ENCODE measurements at places on chromosomes 5 and 9. TPM values are rescaled to one million over a fixed set of nuclear protein-coding genes. Genes with fewer than 3 reads are reported as not detected.

DNA sequence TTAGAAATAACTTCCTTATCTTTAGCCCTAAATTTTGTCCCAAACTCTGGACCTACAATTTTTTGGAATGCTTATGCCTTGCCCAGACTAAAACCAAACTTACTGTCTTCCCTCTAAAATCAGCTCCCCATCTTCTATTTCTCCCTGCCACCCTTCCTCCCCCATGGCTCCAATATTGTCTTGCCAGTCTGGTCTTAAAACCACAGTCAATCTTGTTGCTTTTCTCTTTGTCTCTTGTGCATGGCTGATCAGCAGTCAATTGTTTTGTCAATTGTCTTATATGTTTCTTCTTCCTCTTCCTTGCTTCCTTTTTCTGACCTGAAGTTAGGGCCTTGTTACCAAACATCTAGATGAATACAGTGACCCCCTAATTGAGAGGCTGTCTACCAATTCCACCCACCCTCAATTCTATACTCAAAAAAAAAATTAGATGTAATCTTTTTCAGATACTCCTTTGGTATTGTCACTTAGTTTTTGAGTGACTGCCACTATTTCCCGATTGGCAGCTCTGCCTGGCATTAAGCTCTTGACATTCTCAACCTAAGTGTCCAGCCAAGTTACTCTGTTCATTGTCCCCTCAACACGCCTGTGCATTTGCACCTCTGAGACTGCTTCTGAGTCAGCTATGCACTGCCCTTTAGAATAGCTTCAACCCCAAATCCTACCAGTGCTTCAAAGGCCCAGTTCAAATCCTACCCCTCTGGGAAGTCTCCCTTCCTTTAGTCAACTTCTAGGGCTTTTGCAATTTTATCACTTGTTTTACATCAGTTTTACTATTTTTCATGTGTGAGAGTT lies 2.5 kb downstream of the PDCD1LG2 start:
- no peak for DNase-seq
- H3K4me3 ChIP-seq, result no peak overlapping the region
- no peaks in the 10 kb centered on the region for H3K36me3 ChIP-seq
- H3K27me3 ChIP-seq, result no peaks in the 10 kb centered on the region
- peaks cover 5% of the 10 kb centered on the region for H3K4me1 ChIP-seq

The SHISAL2B gene
- total RNA-seq, result not detected

GRCh38 chr5:172871982-172872381 lies 37.9 kb downstream of the ERGIC1 start:
- H3K27ac ChIP-seq, result peak overlapping the region; percentile 77
- peaks cover 1% of the 10 kb centered on the region for H3K36me3 ChIP-seq
- no peak for DNase-seq
- H3K4me1 ChIP-seq, result no peaks in the 10 kb centered on the region

- peaks cover 4% of the 10 kb centered on the region for H3K4me1 ChIP-seq
- H3K4me3 ChIP-seq, result no peak overlapping the region
- no peak for DNase-seq
- H3K27ac ChIP-seq, result peak overlapping the region; percentile 62
- H3K27me3 ChIP-seq, result no peaks in the 10 kb centered on the region
These were observed 96.6 kb downstream of the GALNT10 start for GRCh38 chr5:154287136-154287535.

The NR6A1 gene
- 1.6 TPM for total RNA-seq

DNA sequence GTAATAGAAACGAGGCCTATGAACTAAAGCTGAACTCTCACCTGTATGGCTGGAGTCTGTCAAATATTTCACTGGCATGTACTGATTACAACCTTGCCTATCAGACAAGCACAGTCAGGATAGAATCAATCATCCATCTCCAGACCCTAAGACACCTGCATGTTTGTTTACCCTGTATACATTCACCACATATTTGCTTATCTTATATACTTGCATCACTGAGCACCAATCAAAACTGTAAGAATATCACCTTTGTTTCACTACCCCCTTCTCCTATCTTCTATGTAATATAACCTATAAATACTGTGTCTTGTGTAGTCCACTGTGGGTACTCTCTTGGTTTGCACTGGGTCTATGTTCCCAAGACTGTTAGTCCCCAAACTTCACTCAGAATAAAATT lies 1085.7 kb downstream of the TAF11L14 start:
- H3K4me1 ChIP-seq, result no peaks in the 10 kb centered on the region
- no peak overlapping the region for H3K4me3 ChIP-seq
- no peaks in the 10 kb centered on the region for H3K27me3 ChIP-seq
- H3K27ac ChIP-seq, result no peak overlapping the region
- H3K36me3 ChIP-seq, result no peaks in the 10 kb centered on the region

The TMEM171 gene
- not detected for total RNA-seq

GRCh38 chr9:77954666-77955015 lies 77.0 kb downstream of the GNAQ start:
- H3K27me3 ChIP-seq, result no peaks in the 10 kb centered on the region
- peak overlapping the region; percentile 51 for H3K27ac ChIP-seq
- H3K4me3 ChIP-seq, result no peak overlapping the region
- H3K4me1 ChIP-seq, result peaks cover 14% of the 10 kb centered on the region

DNA sequence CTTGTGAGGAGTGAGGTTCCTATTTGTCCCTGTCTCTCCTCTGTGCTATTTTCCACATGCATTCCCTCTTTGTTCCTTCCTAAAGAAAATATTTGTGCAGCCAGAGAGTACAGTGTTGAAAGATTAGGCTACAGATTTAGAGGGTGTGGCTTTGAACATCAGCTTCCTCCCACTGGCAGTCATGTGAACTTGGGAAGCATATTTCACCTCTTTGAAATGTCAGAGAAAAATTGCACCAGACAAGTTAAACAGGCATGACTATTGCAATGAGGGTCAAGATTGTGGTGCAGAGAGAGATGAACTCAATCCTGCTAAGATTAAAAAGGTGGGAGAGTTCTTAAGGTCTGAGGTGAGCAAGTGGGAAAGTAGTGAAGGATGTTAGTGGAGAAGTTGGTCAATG lies 641.0 kb downstream of the DNAH5 start:
- DNase-seq, result no peak
- no peaks in the 10 kb centered on the region for H3K36me3 ChIP-seq
- H3K4me3 ChIP-seq, result no peak overlapping the region
- no peaks in the 10 kb centered on the region for H3K27me3 ChIP-seq
- no peak overlapping the region for H3K27ac ChIP-seq
- H3K4me1 ChIP-seq, result no peaks in the 10 kb centered on the region

- H3K27ac ChIP-seq, result no peak overlapping the region
- no peaks in the 10 kb centered on the region for H3K4me1 ChIP-seq
- no peaks in the 10 kb centered on the region for H3K27me3 ChIP-seq
- no peak overlapping the region for H3K4me3 ChIP-seq
These were observed 619.0 kb downstream of the CDH18 start for GRCh38 chr5:19369048-19369447.

The SPRY4 gene
- total RNA-seq, result 49.8 TPM

DNA sequence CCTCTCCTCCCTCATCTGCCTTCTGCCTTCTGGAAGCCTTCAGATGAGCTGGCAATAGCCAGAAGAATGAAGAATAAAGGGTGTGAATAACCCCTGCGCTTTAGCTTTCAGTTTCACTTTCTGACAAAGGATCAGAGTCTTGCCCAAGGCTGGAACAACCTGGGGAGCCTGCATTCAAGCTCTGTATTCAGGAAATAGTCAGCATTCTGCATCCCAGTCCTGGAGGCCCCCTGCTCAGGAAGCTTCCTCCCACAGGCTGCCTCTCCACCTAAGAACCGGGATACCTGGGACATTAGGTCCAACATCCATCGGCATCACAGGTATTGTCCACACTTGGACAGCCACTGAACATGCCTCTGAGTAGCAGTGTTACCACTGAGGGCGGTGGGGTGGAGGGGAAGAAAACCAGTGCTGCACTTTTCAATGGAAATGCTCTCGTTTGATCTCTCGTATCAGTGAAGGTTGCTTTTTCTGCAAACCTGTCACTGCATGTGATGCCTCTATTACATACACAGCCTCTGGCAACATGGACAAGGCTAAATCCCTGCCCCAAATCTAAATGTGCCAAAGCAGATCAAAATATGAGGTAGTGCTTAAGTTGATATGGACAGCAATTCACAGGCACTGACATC lies 39.8 kb upstream of the ACO1 start:
- H3K4me3 ChIP-seq, result no peak overlapping the region
- no peak overlapping the region for H3K27ac ChIP-seq
- H3K4me1 ChIP-seq, result no peaks in the 10 kb centered on the region
- no peak for DNase-seq
- H3K27me3 ChIP-seq, result no peaks in the 10 kb centered on the region
- H3K36me3 ChIP-seq, result no peaks in the 10 kb centered on the region

GRCh38 chr5:77400645-77401044 lies 91.5 kb downstream of the WDR41 start:
- H3K4me1 ChIP-seq, result peaks cover 4% of the 10 kb centered on the region
- no peak overlapping the region for H3K4me3 ChIP-seq
- no peak for DNase-seq
- H3K36me3 ChIP-seq, result no peaks in the 10 kb centered on the region
- H3K27me3 ChIP-seq, result no peaks in the 10 kb centered on the region

The SAPCD2 gene
- 0.60 TPM for total RNA-seq

- no peaks in the 10 kb centered on the region for H3K36me3 ChIP-seq
- no peaks in the 10 kb centered on the region for H3K4me1 ChIP-seq
- H3K27me3 ChIP-seq, result no peaks in the 10 kb centered on the region
- DNase-seq, result peak; percentile 92
- peak within 1 kb of the TSS; percentile 87 for H3K27ac ChIP-seq
These were observed at the start of gene ENG for GRCh38 chr9:127854184-127854806. Gene ENG, minus strand, starts transcription at chr9:127854658. Its CDS starts 303 bp downstream, at chr9:127854355.

GRCh38 chr9:70677055-70677735 lies 262.7 kb upstream of the KLF9 start:
- H3K27ac ChIP-seq, result no peak overlapping the region
- H3K27me3 ChIP-seq, result no peaks in the 10 kb centered on the region
- no peak for DNase-seq

The PTPRD gene
- total RNA-seq, result 92.0 TPM

DNA sequence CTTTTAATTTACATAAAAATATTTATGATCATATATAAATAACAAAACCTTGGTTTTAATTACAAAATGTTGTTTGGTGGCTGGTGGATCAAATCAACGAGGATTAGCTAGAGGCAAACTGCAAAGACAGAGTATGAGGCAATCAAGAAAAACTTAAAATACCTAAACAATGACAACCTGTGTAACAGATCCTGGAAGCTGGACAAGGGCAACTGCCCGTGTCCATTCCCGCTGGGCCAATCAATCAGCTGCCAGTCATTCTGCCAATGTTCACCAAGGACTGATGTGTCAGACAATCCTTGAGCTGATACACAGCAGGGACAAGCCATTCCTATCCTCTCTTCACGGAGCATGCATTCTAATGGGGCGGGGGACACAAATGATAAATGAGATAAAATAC lies 3.2 kb upstream of the TENT4A start:
- H3K27ac ChIP-seq, result no peak overlapping the region
- H3K4me1 ChIP-seq, result no peaks in the 10 kb centered on the region
- no peaks in the 10 kb centered on the region for H3K36me3 ChIP-seq
- H3K4me3 ChIP-seq, result no peak overlapping the region
- H3K27me3 ChIP-seq, result no peaks in the 10 kb centered on the region

The RACK1 gene
- total RNA-seq, result 1,191 TPM

DNA sequence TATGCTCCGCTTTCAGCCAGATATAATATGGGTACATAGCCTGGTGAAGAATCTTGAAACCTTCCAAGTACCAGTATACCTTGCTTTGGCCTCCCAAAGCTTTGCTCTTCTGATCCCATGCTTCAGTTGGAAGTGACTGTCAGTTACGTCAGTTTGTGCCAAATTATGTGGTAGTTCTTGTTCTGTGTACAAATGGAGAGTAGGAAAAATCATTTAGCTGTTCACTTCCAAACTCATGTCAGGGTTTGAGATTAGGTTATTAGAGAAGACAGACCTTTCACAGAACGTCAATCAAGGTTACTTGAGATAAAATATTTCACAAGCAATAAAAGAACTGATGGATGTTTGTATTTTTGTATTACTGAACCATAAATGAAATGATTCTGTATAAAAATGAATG lies 117.2 kb downstream of the NDUFS4 start:
- H3K27ac ChIP-seq, result no peak overlapping the region
- H3K36me3 ChIP-seq, result no peaks in the 10 kb centered on the region
- H3K4me3 ChIP-seq, result no peak overlapping the region

The LOX gene
- total RNA-seq, result 40.9 TPM

The TMEM215 gene
- total RNA-seq, result not detected

GRCh38 chr5:125046838-125047237 lies 300.4 kb upstream of the ZNF608 start:
- no peak overlapping the region for H3K27ac ChIP-seq
- H3K4me1 ChIP-seq, result peaks cover 6% of the 10 kb centered on the region
- H3K27me3 ChIP-seq, result no peaks in the 10 kb centered on the region
- DNase-seq, result no peak
- no peaks in the 10 kb centered on the region for H3K36me3 ChIP-seq

DNA sequence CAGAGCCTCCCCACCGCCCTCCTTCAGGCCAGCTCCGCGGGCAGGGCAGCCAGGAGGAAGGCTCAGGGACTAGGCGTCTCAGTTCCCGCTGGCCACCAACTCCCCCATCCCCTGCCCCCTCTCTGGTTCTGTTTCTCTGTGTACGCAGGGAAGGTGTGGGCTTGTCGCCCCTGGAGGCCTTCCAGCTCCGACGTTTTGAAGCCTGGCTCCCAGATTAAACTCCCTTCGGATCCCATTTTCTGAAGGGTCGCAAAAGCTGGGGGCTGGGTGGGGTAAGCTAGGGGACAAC lies 346 bp downstream of the ATOX1 start:
- H3K27me3 ChIP-seq, result no peaks in the 10 kb centered on the region
- no peak overlapping the region for H3K27ac ChIP-seq
- H3K4me3 ChIP-seq, result peak overlapping the region; percentile 86
- H3K4me1 ChIP-seq, result no peaks in the 10 kb centered on the region

- no peak overlapping the region for H3K4me3 ChIP-seq
- H3K4me1 ChIP-seq, result no peaks in the 10 kb centered on the region
- H3K36me3 ChIP-seq, result peaks cover 13% of the 10 kb centered on the region
- H3K27me3 ChIP-seq, result no peaks in the 10 kb centered on the region
These were observed 4.1 kb upstream of the SCAI start for GRCh38 chr9:125147401-125147951.

- H3K36me3 ChIP-seq, result no peaks in the 10 kb centered on the region
- H3K4me3 ChIP-seq, result no peak overlapping the region
- no peaks in the 10 kb centered on the region for H3K27me3 ChIP-seq
- no peaks in the 10 kb centered on the region for H3K4me1 ChIP-seq
- H3K27ac ChIP-seq, result no peak overlapping the region
These were observed 62.6 kb upstream of the ZNF354B start for GRCh38 chr5:178797101-178797521.

The TGFBI gene
- total RNA-seq, result 335 TPM

The IL13 gene
- not detected for total RNA-seq

- no peak overlapping the region for H3K4me3 ChIP-seq
- DNase-seq, result no peak
- H3K27me3 ChIP-seq, result no peaks in the 10 kb centered on the region
- peaks cover 13% of the 10 kb centered on the region for H3K4me1 ChIP-seq
These were observed 215.7 kb downstream of the ICE1 start for GRCh38 chr5:5638211-5638610.

The SLC1A1 gene
- total RNA-seq, result 3.2 TPM

DNA sequence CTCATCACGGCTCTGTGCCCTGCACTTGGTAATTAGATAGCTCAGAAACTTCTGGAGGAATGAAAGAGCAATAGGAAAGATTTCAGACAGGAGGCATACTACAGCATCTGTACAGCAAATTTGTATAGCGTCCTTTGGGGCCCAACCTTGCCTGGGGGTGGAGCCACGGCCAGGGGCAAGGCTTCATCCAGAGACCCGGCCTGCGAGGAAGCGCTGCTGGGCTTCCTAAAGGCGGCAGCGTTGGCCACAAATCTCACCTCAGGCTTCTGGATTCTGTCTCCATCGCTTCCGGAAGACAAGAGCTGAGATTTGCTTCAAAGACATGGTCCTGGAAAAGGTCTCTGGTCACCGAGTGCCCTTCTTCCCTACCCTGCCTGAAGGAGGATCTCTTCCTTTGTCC lies 12.2 kb upstream of the SPATA31D1 start:
- H3K36me3 ChIP-seq, result no peaks in the 10 kb centered on the region
- no peak for DNase-seq
- H3K27ac ChIP-seq, result no peak overlapping the region
- no peak overlapping the region for H3K4me3 ChIP-seq

The CCNI2 gene
- total RNA-seq, result not detected

All from aorta (tissue), 5 donors.